ENCODE measurements at places on chromosomes 4 and X.

DNA sequence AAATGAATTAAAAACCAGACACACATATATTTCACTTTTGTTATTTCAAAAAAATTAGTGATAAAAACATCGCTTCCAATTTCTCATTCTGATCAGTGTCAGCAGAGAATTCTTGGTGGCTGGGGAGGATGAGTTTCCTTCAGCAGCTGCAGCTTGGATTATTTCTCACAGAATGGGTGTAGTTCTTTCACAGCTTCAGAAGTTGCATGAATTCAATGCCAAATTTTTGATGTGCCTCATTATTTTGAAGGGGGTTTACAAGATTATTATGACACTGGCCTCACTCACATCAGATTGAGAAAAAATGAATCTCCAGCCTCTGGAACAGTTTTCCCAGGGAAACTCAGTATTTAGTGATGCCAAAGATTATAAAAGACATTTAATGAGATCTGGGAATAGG is 184.9 kb upstream of the WDFY3 start:
- no peak for DNase-seq

DNA sequence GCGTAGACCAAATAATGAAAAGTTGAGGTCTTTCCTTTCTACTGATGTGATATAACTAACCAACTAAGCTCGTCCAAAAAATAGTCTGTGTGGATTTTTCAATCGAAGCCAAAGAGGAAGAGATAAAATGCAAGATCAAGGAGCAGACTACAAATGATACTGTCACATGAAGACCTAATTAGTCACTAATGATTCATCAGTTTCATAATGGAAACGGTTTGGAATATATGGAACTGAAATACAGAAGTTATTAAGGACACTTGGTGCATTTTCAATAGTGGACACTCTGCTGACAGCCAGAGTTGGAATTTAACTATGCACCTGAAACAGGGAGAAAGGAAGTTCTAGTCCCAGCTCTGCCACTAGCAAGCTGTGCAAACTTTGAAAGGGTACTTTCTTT is 119.8 kb downstream of the GUCY2F start:
- no peak for DNase-seq

DNA sequence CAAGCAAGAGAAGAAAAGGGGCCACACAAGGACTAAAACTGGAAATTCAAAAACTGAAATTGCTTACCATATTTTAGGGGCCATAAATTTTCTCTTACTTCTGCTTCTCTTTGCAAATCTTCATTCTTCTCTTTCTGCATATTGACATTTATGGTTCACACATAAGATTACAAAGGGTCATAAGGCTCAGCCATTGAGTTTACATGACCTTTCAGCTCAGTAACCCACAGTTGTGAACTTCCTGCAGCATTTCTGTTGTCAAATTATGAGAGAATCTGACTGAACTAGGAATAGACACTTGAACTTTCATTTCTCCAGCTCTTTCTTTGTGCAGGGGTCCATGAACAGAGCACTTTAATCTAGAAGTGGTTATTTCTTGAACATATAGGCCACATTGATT is 434.8 kb upstream of the CT83 start:
- no peak for DNase-seq

GRCh38 chr4:93243262-93243661 is 585.3 kb upstream of the ATOH1 start:
- DNase-seq, result no peak

DNA sequence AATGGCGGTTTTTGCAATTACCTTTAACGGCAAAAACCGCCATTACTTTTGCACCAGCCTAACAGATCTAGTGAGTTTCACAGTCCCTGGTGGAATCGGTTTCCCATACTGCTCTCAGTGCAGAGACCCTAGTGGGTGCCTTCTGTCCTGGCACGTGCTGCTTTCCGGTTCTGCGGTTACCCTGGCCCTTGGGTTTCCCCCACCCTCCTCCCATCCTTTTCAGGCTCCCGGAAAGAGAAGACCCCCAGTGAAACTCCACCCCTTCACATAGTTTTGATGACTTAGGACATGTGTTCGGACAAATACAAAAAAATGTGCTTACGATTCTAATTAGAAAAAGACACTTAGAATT is 36.9 kb downstream of the NLGN3 start:
- no peak for DNase-seq

DNA sequence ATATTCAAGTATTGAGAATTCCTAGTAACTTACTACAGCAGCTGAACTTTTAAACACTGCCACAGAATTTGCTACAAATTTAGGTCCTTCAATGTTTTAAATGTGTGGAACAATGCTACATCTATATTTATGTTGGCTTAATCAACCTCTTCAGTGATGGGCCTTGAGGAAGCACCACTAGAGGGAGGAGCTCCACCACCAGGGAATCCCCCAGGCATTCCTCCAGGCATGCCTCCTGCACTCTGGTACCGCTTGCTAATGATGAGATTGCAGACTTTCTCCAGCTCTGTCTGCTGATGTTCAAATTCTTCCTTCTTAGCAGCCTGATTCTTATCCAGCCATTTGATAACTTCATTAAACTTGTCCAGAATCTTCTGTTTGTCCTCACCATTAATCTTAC is 190.8 kb downstream of the HTR2C start:
- no peak for DNase-seq

DNA sequence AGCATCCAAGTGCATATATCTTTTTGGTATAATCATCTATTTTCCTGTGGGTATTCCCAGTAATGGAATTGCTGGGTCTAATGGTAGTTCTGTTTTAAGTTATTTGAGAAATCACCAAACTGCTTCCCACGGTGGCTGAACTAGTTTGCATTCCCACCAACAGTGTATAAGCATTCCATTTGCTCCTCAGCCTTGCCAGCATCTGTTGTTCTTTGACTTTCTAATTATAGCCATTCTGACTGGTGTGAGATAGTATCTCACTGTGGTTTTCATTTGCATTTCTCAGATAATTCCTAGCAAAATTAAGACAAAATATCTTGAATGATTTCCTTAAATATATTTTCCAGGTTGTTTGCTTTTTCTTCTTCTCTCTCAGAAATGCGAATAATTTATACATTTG is 341.1 kb downstream of the GBA3 start:
- DNase-seq, result no peak

DNA sequence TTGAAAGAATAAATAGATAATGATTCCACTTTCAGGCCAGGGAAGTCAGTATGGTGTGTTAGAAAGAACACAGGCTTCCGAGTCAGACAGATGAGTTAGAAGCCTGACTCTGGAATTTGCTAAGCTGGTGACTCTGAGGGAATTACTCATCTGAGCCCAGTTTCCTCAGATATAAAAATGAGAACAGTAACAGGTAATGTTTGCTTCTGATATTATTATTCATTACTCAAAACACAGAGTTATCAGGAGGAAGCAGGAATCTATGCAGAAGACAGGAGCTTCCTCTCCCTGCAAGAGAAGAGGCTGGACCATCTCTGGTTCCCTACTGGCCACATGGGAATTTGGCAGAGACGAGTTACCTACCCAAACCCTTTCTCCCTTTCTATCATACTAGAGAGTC is 163.1 kb downstream of the EVC2 start:
- no peak for DNase-seq

DNA sequence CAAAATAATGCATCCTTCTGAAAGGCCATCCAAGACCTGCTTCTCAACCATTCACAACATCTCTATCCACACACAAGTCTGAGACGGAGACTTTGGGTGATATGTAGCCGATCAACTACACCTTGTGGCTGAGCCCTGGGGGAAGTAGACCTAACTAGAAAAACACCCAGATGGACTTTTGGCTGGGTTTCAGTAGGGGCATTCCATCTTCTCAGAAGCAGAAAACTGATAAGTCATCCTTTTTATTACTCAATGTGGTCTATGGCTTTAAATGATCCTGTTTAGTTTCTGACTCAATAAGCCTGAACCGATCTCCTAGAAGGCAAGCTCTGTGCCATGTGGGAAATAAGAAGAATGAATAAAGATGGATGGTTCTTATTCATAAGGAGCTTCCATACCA is 82.5 kb upstream of the AFF2 start:
- DNase-seq, result no peak

GRCh38 chr4:2800691-2801596 is 8.1 kb downstream of the SH3BP2 start:
- DNase-seq, result peak; percentile 75

DNA sequence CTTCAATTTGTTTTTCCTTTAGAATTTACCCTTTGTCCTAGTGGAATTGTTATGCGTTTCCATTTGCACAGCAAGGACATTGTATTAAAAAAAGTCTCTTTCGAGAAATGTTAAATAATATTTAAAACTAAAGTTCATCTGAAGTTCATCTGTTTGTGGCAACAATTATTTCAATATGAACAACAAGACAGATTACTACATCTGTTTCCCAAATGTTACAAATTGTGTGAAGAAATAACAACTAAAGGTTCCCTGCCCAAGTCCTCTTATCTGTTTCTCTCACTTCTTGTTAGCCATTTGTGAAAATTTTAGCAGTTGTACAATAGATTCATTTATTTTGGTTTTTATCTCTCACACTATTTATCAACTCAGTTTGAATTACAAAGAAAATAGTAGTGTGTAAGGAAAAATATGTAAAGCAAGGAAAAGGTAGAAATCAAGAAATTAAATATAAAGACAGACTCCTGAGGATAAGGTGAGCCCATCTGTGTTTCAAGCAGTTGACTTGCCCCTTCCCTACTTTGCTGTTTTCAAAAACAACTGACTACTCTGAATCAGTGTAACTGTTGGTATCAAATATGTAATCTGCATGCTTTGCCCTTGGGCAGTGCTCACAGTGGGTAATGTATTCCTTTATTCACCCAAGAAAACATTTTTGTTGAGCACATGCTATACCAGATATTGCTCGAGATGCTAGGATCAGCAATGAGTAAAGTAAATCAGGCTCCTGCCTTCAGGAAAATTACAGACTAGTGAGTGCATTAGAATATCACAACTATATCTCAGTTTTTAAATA is 118.9 kb upstream of the PCDH7 start:
- DNase-seq, result no peak

DNA sequence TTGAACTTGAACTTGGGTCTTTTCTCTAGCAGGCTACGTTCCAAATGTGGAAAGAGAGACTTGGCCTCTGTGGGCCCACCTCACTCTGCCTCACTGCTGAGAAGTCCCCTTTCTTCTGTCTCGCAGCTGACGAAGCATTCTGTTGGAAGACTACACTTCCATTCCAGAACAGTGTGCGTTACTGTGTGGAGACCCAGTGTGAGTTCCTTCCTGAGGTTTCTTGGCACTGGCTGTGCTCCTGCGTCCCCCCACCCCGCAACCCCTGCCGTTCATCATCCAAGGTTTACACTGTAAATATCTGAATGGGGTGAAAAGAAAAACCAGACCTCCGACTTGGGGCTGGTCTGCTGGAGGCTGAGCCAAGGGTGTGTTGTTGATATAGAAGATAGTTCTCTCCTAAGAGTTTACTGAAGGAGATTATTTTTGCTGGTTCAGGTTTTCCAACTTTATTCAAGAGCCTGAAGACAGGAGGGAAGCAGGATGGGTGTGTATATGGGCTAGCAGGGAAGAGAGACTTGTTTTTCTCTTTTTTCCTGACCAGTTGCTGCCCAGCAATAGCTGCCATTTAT is 34.7 kb downstream of the NHSL2 start:
- DNase-seq, result no peak

- DNase-seq, result no peak
Measured at GRCh38 chr4:1364217-1364616, 17.2 kb downstream of the UVSSA start.

GRCh38 chr4:173051716-173052115 is 116.9 kb upstream of the GALNT7 start:
- no peak for DNase-seq

DNA sequence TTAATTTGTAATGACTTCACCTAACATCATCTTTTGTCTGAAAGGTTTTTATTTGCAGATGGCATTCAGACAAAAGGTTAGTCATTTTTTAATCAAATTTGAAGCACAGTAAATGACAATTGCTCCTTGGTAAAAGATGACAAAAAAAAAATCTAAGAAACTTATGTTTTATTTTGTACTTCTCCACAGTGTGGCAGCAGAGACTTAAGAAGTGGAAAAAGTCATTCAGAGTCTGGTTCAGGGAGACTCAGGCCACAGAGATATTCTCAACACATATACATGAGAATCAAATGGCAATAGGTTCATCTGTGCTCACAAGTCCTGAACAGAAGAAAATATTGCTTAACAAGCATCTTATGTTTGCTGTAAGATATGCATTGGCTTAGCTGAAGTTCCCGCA is 436.2 kb downstream of the KCNIP4 start:
- DNase-seq, result no peak

DNA sequence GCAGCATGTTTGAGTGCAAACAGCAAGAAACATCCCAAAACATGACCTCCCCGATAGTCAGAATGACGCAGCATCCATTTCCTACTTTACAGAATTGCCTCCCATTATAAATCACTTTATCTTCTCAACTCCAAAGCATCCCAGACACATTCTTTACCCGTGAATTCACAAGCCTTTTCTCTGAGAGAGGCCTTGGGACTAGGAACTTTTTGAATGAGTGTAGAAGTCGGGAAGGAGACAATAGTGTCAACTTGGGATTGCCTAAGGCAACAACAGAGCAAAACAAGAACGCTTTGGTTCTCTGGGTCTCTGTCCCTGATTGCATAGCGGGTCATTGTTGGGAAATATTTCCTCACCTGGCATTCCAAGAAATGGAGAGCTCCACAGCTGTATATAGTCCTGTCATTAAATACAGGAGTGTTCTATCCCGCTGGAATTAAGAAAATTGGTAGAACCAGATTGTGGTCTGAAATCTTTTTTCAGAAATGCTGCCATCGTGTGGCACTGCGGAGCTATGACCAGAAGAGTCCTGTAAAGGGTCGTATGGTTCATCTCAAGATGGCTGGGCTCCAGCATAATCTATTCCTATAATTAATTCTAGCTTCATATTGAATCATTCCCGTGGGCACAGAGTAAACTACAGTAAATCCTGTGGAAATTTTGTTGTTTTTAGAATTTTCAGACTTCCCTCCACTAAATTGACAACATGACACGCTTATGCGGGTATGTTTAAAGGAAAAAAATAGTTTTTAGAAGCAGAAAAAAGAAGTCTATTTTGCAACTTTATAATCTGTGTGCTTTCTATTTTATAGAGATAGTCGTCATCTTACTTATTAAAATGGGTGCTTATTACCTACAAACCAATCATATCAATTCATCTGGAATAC is 2.0 kb upstream of the SPP1 start:
- no peak for DNase-seq

GRCh38 chr4:95129821-95130311 is 372.1 kb downstream of the BMPR1B start:
- no peak for DNase-seq

DNA sequence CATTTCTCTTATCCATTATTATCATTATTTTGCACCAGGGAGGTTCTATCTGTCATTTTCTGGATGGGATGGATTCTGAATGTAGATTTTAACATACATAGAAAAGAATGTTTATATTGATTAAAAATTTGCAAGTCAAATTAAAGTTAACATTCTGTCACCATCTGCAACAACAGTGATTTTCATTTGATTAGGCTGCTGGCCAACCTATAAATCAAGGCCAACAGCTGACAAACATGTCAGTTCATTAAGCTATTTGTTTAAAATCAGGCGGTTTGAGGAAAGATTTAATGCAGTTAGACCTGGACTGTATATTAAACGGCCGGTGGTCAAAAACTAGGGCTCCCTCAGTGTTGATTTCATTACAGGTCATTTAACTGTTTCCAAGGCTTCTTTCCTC is 109.5 kb upstream of the CBR4 start:
- DNase-seq, result no peak

GRCh38 chr4:80266902-80267380 is 477 bp downstream of the FGF5 start:
- no peak for DNase-seq

Data from GM06990 (cell line).